ENCODE measurements at places on chromosomes 4 and X. TPM values are rescaled to one million over a fixed set of nuclear protein-coding genes. Genes with fewer than 3 reads are reported as not detected.

FAM9C gene
- total RNA-seq = not detected

CLDN24 gene
- total RNA-seq = not detected

MAGEA8 gene
- total RNA-seq = not detected

TRAM1L1 gene
- total RNA-seq = 2.1 TPM

SOWAHB gene
- total RNA-seq = 2.1 TPM

RPS6KA6 gene
- 0.55 TPM for total RNA-seq

P2RY8 gene
- total RNA-seq = 1.7 TPM

FAM53A gene
- total RNA-seq = 2.8 TPM

GSPT2 gene
- 8.2 TPM for total RNA-seq

NAAA gene
- 14.4 TPM for total RNA-seq
